Progenitor cell of endocrine pancreas (in vitro differentiated cells): ENCODE measurements at places on chromosomes 6 and 20.
A peak's percentile ranks its signal among the peaks of the same experiment; 100 is the strongest.

DNA sequence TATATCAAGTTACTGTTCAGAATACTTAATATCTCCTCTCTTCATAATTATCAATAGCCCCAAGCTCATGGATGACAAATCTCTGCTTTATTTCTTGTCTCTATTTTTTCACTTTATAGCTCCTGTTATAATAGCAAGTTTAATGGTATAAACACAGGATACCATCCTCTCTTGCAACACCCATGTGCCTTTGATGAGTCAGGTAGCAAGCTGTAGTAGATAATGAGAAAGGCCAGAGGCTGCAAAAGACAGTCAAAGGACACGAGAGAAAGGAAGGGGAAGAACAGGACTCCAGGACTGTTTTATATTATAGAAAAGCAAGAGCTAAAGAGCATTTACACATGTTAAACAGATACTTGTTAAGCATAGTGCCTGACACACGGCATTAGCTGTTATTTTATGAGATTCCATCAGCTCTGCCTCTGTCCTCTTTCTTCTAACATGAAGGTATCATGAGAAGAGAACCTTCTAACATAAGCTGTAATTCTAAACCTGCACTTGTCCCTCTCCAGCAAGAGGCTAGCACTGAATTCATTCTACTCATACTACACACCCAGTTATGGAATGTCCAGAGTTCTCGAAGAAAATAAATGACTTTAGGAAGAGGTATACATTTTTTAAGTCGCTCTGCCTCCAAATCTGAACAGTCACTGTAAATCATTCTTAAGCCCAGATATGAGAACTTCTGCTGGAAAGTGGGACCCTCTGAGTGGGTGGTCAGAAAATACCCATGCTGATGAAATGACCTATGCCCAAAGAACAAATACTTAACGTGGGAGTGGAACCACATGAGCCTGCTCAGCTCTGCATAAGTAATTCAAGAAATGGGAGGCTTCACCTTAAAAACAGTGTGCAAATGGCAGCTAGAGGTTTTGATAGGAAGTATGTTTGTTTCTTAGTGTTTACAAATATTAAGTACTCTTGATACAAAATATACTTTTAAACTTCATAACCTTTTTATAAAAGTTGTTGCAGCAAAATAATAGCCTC is 45.0 kb downstream of the NT5E start:
- no peak for DNase-seq

DNA sequence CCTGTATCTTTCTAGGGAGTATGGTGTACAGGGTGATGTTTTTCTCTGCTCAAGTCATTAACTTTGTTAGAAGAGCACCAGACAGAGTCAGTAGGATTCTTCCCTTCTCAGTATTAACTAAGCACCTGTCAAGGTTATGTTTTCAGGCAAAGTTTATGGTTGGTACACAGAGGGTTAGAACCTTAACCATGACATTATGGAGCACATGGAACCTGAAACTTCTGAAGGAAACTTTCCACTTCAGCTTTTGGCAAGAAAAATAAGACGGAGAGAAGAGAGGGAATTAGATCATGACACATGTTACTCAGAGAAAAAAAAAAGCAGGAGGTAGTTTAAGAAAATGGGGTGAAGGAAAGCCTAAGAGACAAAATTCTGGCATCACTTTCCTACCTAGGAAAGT is 112.9 kb upstream of the PDE7B start:
- DNase-seq, result no peak

GRCh38 chr20:17533396-17533795 is 2.2 kb upstream of the BFSP1 start:
- no peak for DNase-seq

DNA sequence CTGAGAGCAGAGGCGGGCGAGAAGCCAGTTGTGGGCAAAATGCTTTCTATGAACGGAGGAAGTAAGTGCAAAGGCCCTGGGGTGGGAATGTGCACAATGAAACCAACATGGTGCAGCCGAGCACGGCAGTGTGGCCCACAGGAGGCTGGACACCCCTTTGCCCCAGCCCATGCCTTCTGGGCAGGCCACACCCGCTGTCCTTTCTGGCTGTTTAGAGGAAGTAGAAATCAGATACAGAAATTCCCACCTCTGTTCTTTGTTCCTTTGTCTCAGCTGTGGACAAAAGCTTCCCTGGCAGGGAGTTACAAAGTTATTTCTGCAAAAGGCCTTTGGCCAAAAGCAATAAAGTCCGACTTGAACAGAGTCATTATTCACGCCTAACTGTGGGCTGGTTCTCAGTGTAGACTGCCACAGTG is 11.9 kb downstream of the SULF2 start:
- DNase-seq, result no peak

- no peak for DNase-seq
Observed at GRCh38 chr6:143515061-143515760, 3.7 kb upstream of the FUCA2 start.

GRCh38 chr6:148750838-148751792 is 4.3 kb downstream of the UST start:
- DNase-seq, result no peak

DNA sequence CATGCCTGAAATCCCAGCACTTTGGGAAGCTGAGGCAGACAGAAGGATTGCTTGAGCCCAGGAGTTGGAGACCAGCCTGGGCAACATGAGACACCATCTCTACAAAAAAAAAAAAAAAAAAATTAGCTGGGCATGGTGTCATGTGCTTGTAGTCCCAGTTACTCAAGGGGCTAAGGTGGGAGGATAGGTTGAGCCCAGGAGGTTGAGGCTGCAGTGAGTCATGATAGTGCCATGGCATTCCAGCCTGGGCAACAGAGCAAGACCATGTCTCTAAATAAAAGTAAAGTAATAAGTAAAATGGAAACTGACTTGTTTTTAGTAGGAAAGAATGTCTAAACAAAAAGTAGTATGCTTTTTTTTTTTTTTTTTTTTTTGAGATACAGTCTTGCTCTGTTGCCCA is 240.7 kb downstream of the ARID1B start:
- DNase-seq, result no peak

DNA sequence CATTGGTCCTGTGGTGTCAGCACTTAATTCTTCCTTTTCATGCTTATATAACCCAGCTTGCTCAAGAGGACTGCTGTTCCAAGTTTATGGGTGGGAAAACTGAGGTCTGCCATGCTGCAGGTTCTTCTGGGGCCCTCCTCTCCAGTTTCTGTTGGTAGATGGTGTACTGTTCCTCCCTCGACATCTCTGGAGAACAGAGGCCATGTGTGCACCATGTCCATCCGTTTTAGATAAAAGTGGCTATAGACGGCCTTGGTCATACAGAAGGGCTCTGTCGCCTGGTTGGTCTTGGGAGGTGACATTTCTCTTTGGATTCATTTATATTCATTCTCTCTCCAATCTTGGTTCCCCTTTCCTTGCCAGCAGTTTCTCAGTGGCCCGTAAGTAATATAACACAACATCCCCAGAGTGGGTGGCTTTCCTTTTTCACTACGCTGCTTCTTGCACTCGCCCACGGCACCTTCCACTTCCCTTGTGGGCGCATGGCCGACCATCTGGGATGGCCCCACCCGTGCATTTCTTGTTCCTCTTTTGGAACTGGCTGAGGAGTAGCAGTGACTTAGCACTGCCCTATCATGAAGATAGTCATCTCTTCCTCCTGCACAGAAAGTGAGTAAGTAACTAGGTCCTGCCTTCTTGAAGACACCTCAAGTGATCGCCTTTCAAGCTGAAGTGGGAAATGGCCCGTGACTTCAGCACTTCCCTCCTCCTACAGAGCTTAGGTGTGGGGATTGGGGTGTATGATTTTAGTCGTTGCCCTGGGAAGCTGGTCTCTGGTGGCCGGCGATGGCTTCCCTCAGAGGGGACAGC is 94.2 kb downstream of the RREB1 start:
- DNase-seq, result no peak

DNA sequence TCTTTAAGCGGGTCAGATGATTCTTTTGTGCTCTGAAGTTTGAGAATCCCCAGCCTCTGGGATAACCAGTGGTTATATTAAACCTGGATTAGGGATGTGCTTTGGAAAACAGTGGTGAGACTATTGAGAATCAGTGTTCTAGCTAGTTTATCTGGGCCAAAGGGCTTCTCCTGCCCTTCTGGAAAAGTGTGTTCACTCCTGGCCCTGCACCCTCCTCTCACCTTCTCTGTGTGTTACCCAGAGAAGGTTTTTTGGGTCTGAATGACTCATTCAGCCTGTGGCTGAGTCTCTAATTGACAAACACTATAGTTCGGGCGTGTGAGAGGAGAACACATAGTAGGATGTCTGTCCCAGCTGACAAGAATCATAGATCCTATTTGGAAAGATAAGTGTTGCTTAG is 66.7 kb downstream of the LRRC1 start:
- DNase-seq, result no peak

- no peak for DNase-seq
Observed at GRCh38 chr6:51578994-51579393, 508.4 kb downstream of the PKHD1 start.

DNA sequence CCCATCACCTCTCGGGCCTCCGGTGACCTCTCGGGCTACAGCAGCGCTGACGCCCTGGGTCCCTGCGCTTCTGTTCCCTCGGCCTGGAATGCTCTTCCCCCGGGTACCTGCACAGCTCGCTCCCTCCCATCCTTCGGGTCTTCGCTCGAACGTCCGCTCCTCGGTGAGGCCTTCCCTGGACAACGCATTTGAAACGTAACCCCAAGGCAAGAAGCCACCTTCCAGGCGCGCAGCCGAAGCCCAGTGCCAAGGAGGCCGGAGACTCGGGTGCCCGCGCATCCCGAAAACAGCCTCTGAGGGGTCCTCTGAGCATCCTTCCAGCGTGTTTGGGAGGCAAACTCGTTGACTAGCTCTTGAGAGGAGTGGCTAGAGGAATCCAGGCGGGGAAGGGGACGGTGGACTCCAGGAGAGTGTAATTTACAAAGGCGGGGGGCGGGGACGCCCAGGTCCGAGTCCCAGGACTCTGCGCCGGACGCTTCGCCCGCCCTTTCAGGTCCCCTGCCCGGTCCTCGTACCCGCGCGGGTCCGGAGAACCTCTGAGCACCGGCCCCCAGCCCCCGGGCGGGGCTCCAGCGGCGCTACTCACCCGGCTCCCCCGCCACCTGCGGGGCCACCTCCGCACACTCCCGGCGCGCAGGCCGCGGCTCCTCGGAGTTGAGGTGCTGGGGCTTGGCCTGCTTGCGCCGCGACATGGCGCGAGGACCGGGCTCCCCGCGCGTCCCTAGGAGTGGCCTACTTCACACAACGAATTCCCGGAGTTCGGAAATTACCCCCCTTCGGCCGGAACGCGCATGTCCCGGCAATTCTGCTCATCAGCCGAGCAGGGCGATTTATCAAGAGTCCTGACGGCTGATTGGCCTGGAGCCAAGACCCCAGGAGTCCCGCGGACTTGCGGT is 86.8 kb downstream of the ZFP64 start:
- peak; percentile 31 for DNase-seq
